NCI-H2081 (cell line): ENCODE measurements at places on chromosomes 13 and 19.
A peak's percentile ranks its signal among the peaks of the same experiment; 100 is the strongest.

DNA sequence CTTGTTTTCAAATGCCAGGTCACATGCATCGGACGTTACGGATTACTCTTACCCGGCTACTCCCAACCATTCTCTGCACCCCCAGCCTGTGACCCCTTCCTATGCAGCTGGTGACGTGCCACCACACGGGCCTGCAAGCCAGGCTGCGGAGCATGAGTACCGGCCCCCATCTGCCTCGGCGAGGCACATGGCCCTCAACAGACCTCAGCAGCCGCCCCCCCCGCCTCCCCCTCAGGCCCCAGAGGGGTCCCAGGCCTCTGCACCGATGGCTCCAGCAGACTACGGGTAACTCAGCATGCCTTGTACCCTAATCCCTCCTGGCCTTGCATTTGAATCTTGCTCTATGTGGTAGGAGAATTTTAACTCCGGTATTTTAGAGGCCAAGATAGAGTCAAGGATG, 79.5 kb downstream of the GPR12 start:
- DNase-seq = no peak

- no peak for DNase-seq
Measured at GRCh38 chr19:21028969-21029268, 8.5 kb downstream of the ZNF430 start.

DNA sequence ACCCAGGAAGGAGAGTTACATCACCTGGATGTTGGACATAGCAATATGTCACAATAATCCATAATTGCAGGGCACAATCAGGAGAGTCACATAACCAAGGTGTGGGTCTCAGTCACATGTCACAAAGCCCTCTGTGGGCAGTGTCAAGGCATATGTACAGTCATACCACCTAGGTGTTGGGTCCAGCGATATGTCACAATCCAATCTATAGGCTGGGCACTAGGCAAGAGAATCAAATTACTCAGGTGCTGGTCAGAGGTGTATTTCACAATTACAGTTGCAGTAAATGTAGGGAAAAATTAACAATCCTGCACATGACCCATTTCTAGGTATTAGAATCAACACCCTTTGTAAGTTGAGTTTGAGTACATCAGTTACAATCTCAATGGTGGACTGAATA, 126.2 kb upstream of the ZNF91 start:
- no peak for DNase-seq

DNA sequence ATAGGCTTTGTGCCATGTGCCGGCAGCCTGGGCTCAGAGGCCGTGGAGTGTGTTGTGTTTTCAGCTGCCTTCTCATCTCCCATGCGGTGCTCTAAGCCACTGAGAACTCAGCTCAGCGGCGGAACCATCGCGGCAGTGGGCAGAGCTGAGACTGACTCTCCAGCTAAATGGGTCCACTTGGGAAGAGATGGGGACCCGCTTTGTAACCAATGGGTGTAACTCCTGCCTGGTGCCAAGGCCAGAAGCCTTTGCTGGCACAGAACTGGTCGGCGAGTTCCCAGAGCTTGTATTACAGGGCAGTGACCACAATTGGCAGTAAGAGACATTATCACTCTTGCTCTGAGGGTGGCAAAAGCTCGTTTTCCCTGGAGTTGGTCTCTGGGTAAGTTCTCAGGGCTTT, 183.0 kb downstream of the STK24 start:
- DNase-seq = no peak

DNA sequence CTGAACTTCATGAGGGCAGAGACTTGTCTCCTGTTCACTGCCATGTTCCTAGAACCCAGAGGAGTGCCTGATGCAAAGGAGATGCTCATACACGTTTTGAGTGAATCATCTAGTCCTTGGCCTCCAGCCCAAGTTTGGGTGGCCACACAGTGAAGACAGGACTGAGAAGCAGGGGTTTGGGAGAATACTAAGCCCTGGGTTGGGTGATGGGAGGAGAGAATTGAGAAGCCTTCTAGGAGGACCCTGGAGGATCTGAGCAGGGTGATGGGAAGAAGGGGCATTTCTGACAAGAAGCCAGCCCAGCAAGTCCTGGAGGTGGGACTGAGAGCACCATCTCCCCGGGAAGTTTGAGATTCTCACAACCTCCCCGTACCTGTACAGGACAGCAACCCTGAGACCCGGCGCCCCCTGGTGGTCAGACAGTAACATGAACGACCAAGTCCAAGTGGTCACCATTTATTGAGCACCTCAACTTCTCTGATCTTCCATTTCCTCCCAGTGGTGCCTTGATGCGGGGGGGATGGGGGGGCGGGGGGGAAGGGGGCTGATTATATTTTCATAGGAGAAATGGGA, 11.0 kb downstream of the CTU1 start:
- DNase-seq = peak; percentile 27

DNA sequence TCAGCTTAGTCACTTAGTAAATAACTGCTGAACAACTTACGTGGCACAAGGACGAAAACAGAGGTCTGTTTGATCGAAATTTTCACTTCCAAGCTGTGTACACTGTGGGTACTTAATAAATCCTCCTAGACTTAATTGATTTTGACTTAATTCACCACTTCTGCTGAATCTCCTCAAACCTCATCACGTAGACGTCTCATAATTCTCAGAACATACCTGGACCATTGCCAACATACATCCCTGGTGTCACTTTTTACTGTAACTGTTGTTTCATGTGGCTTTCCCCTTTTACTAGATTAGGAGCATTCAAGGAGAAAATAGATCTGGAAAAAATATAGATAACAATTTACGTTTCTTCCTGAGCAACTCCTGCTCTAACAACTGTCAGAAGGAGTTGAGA, 105.0 kb downstream of the MBNL2 start:
- DNase-seq = no peak

DNA sequence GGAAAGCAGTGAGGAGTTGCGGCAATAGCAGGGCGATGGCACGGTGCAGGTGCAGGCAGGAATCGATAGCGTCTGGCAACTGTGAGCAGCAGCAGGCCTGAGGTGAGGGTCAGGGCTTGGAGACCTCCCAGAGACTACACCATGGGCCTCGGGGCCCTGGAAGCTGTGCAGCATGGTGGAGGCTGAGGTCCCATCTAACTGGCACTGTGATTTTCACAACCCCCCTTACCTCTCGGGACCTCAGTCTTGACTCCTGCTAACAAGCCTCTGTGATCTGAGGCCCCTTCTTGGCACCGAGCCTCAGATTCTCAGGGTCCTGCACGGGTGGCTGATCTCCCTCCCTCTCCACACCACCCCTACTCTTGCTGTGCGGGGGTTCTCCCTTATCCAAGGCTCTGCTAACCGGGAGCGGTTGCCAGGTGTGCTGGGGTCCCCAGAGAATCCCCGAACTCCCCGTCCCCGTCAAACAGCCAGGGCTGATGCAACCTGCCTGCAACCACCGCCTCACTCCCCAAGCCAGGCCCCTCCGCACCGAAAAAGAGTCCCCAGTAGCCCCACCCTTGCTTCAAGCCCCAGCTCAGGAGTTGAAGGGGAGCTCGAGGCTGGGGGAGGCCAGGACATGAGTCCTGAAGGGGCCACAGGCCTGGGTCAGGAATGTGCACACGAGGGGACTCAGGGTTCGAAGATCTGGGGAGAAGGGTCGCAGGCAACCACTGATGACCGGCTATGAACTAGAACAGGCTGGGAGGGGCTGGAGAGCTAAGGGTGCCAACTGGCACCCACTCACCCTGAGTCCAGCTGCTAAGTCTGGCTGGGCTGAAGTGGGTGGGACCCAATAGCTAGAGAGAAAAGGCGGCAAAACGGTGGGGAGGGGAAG, 4.8 kb upstream of the ATF5 start:
- no peak for DNase-seq

GRCh38 chr19:58059003-58059670, at the start of gene ZNF135:
Gene ZNF135 (plus strand): TSS chr19:58059282. CDS start chr19:58060003, 721 bp downstream.
- DNase-seq = peak; percentile 12

- DNase-seq = no peak
Measured at GRCh38 chr13:112077729-112078128, 10.8 kb downstream of the SOX1 start.

DNA sequence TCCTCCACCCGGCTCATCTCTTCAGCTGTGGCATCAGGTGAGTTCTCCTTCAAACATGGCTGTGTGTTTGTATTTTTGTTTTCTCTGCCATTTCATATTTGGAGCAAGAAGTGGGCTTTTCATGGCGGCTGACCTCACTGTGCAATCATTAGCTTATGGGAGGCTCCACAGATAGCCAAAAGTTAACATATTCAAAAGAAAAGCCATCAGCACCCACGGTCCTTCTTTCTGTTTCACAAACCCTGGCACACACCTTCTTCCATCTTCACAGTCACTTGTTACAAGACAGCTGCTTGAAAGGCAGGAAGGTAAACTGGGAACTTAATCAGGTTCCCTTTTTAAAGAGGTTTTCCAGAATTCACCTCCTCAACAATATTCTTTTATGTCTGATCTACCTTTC, 69.3 kb upstream of the ATP12A start:
- no peak for DNase-seq

- DNase-seq = no peak
Measured at GRCh38 chr13:37187105-37187504, 81.6 kb upstream of the CSNK1A1L start.

DNA sequence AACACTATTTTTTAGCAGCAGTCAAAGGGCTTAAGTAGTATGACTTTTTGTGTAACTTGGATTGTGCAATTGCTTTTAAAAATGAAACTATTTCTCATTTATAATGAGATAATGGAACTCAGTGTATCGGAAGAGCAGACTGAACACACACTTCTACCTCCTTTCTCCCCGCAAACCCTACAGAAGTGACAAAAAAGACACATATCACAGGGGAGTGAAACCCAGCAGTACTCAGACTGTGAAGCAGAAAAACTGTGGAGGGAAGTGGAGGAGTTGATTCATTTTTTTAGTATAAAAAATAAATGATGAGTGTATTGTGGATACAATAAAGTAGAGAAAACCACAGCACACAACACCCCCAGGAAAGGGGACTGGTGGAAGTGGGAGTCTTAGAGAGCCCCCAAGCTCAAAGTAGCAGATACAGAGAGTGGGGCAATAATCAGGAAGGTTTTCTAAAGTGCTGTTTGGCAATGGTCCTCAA, 9.7 kb downstream of the LPAR6 start:
- DNase-seq = no peak

DNA sequence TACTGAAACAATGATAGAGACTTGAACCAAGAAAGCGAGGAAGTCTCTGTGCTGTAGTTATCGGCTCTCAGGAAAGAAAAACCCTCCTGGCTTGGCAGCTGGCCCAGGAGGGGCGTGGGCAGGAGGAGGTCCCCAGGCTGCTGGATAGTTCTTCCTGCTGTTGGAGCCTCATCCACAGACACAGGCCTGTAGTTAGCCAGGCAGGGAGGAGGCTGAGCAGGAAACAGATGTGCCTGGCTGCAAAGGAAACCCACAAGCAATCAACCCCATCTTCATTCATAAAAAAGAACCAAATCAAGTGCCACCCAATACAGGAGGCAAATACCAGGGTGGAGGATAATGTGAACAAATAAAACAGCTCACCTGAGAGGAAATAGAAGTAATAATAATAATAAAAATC, 86.2 kb downstream of the IRS2 start:
- peak; percentile 92 for DNase-seq

- DNase-seq = no peak
Measured at GRCh38 chr13:21445759-21446158, 13.3 kb downstream of the ZDHHC20 start.

GRCh38 chr19:33797802-33798671, 1.4 kb downstream of the KCTD15 start:
- no peak for DNase-seq

DNA sequence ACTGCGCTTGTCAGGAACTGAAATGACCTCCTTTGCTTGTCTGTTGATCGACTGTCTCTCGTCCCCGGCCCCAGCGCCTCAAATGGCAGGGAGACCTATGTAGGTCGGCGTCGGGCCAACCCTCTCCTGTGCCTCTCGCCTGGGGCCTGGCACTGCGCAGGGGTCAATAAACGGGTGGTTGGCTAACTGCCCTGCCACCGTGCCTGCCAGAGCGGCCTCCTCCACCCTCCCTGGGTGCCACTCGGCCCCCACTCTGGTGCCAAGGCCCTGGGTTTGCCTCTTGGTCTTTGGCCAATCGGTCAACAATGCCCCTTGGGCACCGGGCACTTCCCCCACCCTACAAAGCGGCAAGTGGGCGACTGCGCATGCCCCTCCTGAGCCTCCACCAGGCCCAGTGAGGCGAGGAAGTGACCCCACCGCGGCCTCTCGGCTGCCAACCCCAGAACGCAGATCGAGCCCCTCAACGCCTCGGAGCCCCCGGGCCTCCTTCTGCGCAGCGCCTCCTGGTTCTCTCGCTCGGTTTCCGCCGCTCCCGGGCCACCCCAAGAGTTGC, 1.1 kb downstream of the KEAP1 start:
- peak; percentile 84 for DNase-seq
